ENCODE measurements at places on chromosomes 3 and 15.

- DNase-seq = no peak
Observed at GRCh38 chr3:158810823-158811724, 9.2 kb downstream of the MFSD1 start.

DNA sequence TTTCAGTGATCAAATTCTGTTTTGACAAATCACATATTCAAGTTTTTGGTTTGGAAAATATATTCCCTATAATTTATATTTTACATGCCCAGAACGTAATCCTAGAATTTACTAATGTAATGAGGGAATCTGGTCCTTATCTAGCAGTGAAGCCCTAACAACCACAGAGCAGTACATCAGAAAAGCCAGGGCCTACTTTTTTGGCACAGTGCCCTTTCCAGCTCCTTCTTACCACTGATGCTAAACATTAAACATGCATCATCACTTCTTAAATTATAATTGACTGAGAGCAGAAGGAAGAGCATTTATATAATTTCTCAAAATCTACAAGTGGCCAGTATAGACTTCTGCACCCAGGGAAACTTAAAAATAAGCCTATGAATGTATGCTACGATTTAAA, 66.7 kb downstream of the FBXL22 start:
- no peak for DNase-seq

DNA sequence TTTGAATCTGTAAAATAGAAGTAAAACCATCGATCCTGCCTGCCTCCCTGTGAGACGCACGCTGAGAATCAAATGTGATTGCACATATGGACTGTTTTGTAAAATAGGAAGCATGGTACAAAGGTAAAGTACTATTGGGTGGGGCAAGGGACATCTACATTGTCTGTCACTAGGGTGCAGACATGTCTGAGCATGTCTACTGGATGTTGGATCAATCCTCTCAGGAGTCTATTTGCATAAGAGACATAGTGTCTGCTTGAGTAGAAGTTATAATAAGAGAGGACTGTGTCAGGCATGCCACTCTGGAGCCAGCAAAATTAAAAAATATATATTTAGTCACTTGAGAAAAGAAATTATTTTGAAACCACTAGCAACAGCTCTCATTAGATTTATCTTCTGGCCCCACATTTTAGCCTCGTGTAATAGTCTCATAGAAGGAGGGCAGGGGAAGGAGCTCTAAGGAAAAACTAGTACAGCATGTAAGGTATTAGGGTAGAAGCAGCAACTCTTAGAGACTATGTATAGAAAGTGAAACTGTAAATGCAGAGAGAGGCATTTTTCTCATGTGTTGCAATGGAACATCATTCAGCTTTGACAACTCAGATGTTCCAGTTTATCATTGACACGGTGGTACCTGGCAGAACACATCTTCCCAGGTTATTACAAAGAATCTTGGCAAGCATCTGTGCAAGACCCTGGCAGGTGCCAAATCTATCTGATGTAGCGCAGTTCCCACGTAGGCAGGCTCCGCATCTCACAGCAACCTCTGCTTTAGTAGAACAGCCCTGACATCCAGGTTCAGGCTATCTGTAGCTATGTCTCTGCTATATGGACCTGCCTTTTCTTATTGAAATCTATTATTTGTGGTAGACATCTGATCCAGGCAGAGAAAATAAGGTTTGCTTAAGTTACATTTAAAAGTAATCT, 85.2 kb upstream of the CHL1 start:
- no peak for DNase-seq

DNA sequence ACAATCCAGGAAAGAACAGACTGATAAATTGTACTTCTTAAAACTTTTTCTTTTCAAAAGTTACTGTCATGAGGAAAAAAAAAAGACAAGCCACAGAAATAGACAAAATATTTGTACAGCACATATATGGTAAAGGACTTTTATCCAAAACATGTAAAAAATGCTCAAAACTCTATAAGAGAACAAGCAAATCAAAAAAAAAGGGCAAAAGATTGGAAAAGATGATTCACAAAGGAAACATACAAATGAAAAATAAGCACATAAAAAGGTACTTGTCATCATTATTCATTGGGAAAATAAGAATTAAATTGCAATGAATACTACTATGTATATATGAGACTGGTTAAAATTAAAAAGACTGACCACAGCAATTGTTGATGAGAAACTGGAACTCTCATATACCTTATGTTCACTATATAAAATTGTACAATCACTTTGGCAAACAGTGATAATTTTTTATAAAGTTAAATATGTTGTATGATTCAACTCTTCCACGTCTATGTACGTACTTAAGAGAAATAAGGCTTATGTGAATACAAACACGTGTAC, 39.7 kb downstream of the DIPK2A start:
- no peak for DNase-seq

DNA sequence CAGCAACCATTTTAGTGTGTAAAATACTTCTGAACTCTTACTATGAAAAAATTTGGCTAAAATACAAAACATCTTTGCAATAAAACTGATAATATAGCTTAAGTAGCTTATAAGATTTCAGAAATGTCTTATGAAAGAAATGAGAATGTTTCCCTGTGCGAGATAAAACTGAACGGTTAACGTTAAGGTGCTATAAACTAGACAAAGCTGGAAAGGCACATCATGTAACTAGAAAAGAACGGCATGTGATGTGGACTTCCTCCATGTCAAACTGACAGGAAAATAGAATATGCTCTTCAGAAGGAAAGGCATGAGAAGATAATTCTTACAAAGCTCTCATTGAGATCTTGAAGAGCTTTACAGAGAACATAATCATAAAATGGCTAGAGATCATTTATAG, 36.5 kb downstream of the NCK1 start:
- no peak for DNase-seq

All from cortex of kidney (tissue), 1 donor.